ENCODE measurements at places on chromosomes 5 and 9. TPM values are rescaled to one million over a fixed set of nuclear protein-coding genes. Genes with fewer than 3 reads are reported as not detected.
A peak's percentile ranks its signal among the peaks of the same experiment; 100 is the strongest.

- peak; percentile 52 for DNase-seq
These were observed 14.0 kb downstream of the BOD1 start for GRCh38 chr5:173602423-173602822.

DNA sequence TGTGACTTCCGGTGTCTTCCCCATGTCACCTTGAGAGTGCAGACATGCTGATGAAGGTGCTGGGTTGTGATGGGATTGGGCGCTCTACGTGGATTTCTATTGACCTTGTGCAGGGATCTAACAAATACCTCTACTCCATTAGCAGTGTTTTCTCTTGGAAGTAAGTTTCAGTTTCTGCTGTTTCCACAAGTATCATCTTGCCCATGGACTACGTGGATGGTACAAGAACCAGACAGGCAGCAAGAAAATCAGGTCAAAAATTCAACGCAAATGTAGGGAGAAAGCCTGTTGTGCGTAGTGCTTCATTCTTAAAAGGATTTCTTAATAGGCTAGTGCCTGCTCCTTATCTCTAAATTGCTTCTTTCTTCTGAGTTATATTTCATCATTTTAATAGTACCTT lies 60.8 kb downstream of the AOPEP start:
- DNase-seq, result no peak

The MARCHF6 gene
- total RNA-seq, result 44.0 TPM

GRCh38 chr5:21142791-21143190 lies 1154.8 kb upstream of the CDH18 start:
- no peak for DNase-seq

DNA sequence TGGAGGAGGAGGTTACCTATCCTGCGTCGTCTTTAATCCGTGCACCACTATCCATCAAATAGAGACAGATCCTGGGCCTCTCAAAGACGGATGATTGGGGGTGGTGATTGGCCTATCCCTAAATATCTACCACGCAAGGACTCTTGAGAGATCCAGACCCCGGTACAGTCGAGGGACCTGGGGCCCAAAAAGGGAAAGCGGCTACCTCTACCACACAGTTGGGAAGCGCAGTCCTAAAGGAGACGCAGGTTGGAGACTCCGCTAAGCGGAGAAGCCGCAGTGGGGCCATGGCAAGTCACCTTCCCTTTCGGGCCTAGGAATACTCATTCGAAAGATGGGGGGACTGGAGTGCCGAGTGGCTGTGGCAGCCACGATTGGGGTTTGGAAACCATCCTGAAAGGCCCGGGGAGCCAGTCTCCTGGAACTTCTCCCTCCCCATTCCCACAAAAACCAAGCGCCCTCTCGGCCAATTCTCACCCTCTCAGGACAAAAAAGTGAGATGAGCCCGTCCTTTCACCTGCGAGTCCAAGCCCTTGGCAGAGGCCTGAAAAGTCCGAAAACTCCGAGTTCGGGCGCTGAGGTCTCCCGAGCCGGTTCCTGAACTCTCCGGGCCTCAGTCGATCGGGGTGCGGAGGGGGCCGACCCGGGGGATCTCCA lies 499 bp upstream of the FOXE1 start:
- no peak for DNase-seq

DNA sequence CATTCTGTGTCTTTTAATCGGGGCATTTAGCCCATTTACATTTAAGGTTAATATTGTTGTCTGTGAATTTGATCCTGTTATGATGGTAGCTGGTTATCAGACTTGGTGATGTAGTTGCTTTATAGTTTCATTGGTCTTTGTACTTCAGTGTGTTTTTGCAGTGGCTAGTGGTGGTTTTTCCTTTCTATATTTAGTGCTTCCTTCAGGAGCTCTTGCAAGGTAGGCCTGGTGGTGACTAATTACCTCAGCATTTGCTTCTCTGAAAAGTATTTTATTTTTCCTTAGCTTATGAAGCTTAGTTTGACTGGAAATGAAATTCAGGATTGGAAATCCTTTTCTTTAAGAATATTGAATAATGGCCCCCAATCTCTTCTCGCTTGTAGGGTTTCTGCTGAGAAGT lies 156.9 kb downstream of the CNTLN start:
- DNase-seq, result peak; percentile 12

The INSL4 gene
- total RNA-seq, result not detected

GRCh38 chr5:137635521-137635921 lies 100.4 kb downstream of the KLHL3 start:
- DNase-seq, result peak; percentile 36

The FBXW5 gene
- 196 TPM for total RNA-seq

DNA sequence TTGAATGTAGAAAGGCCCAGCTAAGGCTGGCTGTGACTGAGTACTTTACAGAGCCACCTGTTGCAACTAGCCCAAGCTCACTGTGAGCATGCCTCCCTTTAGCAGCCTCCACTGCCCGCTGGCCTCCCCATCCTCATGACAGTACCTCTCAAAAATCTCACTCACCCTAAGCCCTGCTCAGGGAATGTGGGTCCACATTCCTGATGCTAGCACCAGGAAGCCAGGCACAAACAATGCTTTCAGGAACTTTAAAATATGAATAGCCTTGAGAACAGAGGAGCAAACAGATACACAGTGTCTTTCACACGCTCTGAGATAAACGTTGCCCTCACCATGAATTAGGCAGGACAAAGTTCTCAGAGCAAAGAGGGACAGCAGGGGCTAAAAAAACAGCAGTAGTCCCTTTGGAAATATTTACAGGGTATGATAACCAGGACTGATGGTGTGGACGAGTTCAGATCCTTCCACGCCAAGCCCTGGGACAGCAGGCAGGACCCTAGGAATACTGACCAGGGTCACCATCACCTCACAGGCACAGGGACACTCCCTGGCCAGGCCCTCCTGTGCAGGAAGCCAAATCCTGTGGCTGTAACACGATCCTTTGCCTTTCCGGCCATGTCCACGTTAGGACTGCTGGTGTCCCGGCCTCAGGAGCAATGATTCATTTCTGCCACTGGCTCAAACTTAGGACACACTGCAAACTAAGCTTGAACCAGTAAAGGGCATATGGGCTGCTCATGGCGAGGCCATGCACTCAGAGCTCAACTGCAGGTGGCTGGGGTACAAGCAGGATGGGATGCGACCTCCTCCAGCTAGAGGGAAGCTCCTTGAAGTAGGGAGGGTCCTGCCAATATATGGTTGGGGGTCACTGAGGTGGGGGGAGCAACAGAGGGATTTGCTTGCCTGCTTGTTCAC lies 9.6 kb downstream of the ACSL6 start:
- DNase-seq, result peak; percentile 68

- no peak for DNase-seq
These were observed 71.4 kb downstream of the SERINC5 start for GRCh38 chr5:80184235-80185023.

DNA sequence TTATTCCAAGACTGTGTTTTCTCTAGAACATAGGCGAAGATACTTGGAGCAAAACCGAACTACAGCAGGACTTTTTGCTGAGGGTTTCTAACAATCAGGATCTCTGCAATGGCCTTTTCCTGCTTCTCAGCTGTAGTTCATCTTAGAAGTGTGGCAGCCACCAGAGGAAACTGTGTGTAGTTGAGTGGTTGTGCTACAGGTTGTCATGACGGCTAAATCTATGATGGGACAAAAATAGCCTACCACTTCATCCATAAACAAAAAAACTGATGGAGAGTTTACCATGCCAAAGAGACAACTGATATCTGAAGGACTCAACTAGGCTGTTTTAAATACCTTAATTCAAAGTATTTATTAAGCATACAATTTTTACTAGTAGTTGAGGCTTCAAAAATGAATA lies 28.2 kb upstream of the DMAC1 start:
- no peak for DNase-seq

DNA sequence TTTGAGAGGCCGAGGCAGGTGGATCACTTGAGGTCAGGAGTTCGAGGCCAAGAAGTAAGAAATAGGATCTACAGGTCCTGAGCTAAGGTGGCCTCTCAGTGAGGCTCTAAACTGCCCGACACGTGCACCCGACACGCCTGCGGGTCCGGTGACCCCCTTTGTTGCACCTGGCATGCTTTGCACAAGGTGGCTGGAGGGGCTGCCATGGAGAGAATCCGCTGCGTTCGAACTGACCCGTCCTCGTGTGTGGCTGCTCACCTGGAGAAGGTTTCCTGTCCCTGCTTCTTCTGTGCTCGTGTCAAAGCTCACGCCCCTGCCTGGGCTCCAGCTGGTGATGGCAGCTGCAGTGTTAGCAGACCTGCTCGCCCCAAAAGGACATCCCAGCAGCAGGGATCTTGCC lies 5.7 kb upstream of the OLFM1 start:
- no peak for DNase-seq

The PCDHGA6 gene
- total RNA-seq, result 1.8 TPM

DNA sequence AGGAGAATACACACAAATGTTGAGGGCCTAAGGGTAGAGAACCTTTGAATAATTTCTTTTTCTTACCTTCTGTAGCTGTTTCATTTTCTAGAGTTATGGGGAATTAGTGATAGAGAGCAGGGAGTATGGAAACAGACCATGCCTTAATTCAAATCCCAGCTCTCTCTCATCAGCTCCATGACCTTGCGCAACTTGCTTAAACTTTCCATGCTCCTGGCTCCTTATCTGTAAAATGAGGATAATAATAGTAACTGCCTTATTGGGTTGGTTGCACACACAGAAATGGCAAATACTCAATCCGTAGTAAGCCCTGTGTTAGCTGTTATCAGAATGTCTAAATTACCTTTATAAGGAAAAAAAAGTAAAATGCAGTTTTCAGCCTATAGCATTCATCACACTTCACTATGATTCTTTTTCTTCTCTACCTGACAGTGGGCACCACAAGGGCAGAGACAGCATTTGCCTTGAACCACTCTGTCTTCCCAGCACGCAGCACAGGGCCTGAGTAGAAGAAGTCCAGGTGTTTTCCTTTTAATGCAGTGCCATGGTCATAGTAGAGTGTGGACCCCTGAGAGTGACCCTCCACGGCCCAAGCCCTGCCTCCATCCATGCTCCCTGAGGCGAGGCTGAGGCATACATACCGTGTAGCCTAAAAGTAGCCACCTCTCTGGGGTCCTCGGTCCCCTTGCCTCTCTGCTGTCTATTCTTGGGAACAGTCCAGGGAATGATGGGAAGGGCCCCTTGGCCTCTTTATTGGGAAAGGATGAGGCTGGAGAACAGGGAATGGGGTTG lies 17.4 kb downstream of the C5orf15 start:
- no peak for DNase-seq

DNA sequence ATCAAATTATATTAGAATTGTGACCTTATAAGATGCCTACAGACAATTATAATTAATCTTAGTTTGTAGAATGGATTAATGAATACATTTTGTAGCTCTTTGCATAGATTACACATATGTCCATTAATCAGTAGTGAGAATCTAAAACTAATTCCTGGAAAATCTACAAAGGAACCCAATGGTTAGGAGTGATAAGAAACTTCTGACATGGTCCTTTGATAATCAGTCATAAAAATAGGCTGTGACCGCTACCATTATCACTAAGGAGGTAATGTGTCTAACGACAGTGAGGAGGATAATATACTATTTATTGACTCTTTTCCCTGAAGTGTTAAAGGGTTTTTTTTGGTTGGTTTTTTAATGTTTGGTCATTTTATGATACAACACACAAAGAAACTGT lies 46.6 kb downstream of the BNC2 start:
- no peak for DNase-seq

DNA sequence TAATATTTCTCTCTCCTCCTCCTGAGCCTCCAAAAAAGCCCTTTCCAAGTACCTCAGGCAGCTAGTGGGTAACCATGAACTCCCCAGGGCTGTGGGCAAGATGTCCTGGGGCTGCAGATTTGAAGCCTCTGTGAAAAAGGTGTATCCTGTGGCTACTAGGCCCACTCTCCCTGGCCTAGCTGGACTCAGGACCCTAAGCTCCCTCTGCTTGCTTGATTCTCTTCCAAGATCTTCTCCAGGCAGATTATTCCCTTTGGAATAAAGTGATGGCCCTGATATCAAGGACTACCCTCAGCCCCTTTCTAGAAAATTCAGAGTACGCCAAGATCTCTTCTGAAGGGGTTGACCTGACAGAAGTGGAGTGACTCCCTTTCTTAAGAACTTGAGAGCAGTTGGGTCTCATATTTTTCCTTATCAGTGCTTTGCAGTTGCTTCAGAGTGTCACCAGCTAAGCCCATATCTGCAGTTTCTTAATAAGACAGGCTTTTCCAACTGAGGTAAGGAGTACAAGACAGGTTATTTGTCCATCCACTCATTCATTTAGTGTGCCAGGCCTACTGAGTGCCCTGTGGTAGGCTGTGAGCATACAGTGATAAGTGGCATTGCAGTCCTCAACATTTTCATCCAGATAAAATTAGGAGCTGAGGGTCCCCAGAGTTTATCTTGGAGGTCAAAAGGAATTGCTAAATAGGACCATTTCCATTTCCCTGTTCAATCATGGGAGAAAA lies 42.5 kb downstream of the CYSTM1 start:
- DNase-seq, result no peak

- DNase-seq, result peak; percentile 16
These were observed 34.2 kb downstream of the CDC14B start for GRCh38 chr9:96585426-96585825.

DNA sequence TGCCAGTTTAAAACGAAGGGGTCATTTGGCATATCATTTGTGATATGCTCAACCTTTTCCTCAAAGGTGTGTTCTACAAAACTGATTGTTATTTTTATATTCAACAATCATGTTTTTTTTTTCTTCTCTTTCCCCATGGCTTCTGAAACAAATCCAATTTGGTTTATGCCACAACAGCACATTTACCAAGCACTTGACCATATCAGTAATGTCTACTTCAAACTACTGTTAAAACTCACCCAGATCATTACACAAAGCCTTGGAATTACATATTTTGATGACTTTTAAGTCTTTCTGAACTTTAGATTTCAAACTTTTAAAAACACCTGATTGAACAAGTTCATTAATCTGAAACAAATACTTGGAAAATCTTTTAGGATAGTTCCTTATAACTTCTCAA lies 29.2 kb downstream of the PWWP2A start:
- DNase-seq, result no peak

The GPR150 gene
- total RNA-seq, result 0.31 TPM

GRCh38 chr9:116360989-116361388 lies 207.4 kb downstream of the PAPPA start:
- no peak for DNase-seq

The CACFD1 gene
- 20.2 TPM for total RNA-seq

GRCh38 chr5:94691949-94692348 lies 73.5 kb downstream of the SLF1 start:
- no peak for DNase-seq

The FABP6 gene
- total RNA-seq, result not detected

The SLC46A2 gene
- not detected for total RNA-seq

- no peak for DNase-seq
These were observed 17.6 kb downstream of the PDGFRB start for GRCh38 chr5:150137997-150138396.

GRCh38 chr5:44729536-44729935 lies 79.2 kb upstream of the MRPS30 start:
- DNase-seq, result no peak

DNA sequence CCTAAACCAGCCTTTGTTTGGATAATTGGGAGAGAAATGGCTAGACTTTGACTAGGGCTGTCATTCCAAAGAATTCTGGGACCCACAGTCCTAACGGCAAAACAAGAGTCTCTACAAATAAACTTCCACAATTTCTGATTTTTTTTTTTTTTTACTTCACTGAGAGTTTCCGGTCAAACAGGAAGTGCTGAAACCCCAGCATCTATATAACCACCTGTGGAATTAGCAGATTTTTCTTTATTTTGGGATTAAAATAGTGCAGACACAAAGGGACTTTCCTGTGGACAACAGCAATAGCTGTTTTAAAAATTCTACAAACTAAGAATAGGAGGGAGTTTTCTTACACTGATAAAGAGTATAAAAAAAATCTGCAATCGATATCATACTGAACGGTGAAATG lies 157.4 kb downstream of the ARSB start:
- no peak for DNase-seq

The NTNG2 gene
- 2.0 TPM for total RNA-seq

- no peak for DNase-seq
These were observed 51.9 kb upstream of the JAK2 start for GRCh38 chr9:4933177-4933576.

The CLIC3 gene
- total RNA-seq, result not detected

Data from myocyte (in vitro differentiated cells).